CD4-positive, alpha-beta memory T cell (primary cell): ENCODE measurements at places on chromosomes 3 and 15.

- DNase-seq, result no peak
These were observed 53.8 kb downstream of the CDCP1 start for GRCh38 chr3:45092132-45093031.

- DNase-seq, result no peak
These were observed 17.9 kb downstream of the KBTBD13 start for GRCh38 chr15:65094294-65094995.

GRCh38 chr15:54064365-54064764 lies 86.1 kb downstream of the UNC13C start:
- no peak for DNase-seq

- no peak for DNase-seq
These were observed 80.4 kb downstream of the VGLL4 start for GRCh38 chr3:11563159-11563864.

DNA sequence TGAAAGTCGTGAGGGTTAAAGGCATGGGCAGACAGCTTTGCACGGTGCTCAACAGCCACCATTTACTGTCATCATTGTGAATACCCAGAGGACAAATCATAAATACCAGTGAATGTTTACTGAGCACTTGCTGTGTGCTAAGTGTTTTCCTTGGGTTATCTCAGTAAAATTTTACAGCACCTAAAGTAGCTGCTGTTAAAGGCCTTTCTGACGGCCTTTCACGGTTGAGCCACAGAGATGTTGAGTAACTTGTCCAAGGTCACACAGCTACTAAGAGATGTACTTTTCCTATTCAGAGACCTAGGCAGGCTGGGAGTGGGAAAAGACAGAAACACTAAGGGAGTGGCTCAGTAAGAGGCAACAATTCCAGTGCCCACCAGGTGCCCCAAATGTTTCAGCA lies 393 bp upstream of the CPNE9 start:
- DNase-seq, result no peak

DNA sequence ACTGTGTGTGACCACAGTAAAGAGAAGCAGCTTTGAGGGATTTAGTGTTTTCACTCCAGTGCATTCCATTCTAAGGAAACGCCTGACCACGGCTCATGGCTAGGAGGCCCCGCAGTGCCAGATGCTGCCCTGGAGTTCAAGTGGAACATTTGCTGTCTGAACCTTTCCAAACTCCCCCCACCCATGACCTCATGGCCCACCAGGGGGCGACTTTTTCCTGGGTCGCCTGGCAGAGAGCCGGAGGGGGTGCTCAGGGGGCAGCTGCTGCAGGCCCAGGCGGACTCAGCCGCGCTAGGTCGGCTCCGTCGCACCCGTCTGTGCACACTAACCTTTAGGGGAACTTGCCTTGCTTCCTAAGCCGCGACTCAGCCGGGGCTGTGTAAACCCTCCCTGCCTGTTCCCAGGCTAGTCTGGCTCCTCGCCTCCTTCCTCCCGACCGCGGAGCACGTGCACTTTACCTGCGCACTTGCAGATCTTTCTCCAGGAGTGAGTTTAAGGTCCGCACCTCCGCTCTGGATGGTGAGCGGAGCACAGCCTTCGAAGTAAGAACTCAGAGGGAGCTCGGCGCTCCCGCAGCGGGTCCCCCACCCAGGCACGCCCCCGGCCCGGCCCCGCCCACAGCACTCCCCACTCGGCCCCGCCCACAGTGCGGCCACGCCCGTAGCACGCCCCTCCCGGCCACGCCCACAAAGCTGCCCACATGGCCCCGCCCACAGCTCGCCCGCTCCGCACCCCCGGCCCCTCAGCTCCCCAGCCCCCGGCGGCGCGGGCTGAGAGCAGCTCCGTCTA lies at the start of gene OCA2:
OCA2 (minus strand) TSS at position 550 of the 789 bp plus-strand sequence. CDS start 17,441 bp downstream, outside the sequence.
- DNase-seq, result peak; percentile 55

DNA sequence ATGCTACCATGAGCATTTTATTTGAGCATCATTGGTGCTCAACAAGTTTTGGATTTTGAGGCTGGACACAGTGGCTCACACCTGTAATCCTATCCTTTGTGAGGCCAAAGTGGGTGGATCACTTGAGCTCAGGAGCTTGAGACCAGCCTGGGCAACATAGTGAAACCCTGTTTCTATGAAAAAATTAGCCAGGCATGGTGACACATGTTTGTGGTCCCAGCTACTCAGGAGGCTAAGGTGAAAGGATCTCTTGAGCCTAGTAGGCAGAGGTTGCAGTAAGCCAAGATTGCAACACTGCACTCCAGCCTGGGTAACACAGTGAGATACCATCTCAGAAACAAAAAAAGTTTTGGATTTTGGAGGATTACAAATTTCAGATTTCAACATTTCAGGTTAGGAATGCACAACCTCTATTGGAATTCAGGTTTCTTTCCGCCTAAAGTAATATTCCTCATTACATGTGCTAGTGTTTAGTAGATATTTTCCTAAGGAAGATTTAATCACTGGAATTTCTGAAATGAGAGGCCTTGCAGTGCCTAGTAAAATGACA lies 27.6 kb downstream of the CNOT10 start:
- no peak for DNase-seq

DNA sequence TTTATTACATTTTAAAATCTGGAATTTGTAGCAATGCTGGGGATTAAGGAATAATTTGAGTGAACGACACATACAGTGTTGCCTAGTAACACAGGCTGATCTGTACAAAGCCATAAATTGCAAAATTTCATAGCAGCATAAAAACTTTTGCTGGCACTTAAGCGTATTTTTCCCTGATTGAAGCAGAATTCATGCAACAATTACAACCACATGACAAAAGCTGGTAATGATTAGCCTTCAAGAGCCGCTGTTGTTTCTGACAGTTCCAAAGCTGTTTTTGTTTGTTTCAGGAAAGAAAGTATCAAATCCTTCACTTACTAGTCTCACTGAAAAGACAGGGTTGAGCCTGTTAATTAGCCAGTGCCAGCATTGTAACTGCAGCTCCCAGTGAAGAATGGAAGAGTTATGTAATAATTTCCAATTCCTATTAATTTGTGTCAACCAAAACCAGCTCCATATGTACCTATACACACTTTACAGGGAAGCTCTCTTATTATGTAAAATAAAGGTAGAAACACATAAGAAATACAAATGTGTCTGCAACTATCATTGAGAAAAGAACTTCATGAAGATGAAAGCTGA lies 60.7 kb downstream of the AGTR1 start:
- no peak for DNase-seq

DNA sequence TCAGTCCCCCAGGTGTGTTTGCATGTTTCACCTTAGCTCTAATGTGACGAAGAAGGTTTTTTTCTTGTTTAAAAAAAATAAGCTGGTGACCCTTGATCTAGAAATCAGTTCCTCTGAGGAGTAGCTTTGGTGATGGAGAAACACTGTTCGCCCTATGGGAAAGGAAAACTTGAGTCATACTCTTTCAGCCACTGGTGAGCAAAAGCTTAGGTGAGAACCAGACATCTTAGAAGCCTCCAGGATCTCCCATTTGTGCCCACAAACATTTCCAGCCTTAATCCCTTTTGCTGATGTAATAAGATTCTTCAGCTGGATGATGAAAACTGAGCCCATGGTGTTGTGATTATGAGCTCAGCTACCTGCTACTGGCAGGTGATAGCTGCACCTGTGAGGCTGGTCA lies 37.8 kb downstream of the SLC27A2 start:
- DNase-seq, result no peak

GRCh38 chr3:46386205-46386604 lies 15.5 kb downstream of the CCR5 start:
- DNase-seq, result no peak

DNA sequence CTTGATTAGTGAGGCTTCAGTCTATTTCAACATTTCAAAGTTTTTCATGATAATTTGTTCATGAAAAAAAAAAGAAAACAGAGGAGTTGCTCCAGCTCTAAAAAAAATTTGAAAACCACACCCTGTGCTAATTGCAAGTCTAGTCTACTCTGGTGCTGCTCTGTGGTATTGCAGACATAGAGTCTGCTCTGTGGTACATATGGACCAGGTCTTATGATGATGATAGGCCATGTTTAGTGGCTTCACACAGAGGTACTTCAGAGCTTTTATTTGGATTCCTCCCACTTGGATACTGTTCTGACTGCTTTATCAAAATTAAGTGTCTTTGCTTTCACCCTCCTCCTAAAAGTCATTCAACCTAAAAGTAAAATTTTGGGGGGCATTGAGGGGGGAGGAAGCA lies 160.8 kb downstream of the ALCAM start:
- DNase-seq, result no peak

DNA sequence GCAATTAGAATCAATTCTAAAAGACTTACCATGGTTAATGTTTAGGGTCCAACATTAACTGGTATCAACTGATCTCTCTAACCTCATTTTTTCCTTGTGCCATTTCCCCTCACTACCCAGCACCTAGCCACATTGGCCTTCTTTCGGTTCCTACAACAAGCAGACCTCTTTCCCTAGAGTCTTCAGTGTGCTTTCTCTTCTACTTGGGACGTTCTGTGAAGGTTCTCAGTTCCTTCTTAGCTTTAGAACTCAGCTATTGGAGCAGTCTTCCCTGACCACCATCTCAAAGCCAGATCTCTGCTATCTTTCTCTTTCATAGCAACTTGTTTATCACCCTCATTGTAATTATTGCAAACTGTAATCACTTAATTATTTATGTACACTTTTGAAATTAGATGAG lies 31.5 kb upstream of the MINDY4B start:
- no peak for DNase-seq

DNA sequence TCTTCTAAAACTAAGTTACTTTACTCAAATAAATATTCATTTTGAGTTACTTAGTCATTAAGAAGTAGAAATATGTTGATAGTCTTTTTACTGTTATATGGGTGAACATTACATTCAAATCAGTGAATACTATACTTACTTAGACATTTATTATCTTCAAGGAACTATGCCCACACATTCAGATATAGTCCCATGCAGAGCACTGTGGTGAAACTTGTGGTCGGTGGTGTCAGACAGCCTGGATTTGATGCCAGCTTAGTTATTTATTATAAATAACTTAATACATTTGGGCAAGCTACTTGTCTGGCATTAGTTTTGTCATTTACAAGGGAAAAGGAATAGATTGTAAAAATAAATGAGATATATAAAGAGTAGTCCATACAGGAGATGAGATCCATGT lies 149.5 kb downstream of the RAP2B start:
- no peak for DNase-seq

DNA sequence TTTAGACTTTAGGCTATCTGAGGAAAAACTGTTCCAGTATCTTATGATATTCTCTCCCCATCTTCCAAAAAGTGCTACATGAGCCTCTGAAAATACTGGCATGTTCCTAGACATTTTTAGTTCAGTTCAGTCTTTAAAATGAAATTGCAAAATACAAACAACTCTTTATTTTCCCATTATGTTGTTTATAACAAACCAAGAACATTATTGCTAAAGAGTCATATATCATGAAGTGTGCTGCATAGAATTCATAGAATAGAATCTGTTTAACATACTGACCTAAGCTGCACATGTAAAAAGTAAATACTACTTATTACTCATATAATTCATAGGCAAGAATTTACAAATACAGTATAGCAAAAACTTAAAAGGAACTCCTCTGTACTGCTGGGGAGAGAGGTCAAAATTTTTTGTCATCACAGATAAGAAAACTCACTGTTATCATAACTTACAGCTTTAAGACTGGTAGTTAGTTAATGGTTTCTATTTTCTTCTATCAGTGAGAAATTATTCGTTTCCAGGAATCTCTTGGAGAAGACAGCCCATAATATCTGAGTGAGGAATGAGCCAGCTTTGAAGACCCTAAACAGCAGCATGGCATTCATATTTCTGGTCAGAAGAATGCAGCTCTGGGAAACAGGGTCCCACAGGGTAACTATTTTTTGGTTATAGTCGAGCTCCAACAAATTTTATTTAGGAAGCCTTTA lies 32.2 kb downstream of the FILIP1L start:
- DNase-seq, result no peak

- DNase-seq, result no peak
These were observed 60.7 kb downstream of the EXOG start for GRCh38 chr3:38556640-38557358.

DNA sequence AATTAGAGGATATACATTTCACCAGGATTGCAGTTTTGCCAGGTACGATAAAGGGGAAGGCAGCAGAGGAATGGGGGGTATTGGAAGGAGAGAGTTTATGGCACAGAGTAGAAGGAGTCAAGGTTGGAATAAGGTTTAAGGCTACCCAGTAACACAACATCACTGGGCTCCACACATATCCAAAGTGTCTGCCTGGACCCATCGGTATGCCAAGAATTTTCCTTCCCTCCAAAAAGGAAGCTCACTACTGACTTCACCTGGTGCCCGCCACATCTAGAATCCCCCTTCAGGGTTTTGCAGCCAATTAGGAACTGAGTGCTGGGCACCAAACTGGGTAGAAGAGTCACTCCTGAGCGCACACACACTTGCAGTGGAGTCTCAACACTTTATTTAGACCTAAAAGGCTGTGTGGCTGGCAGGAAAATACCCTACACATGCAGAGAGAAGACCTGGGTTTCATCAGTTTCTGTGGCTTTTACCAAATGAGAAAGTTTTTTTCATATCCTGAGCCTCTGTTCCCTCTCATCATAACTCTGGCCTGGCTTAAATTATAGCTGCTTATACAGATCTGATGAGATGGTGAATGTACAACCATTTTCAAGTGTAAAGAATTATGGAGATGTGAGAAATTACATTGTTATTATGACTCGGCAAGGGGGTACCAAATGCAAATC lies 190.8 kb upstream of the LPP start:
- no peak for DNase-seq

- no peak for DNase-seq
These were observed 83.2 kb upstream of the ADAMTSL3 start for GRCh38 chr15:83570756-83571155.

GRCh38 chr3:171445620-171446204 lies 14.5 kb downstream of the TNIK start:
- DNase-seq, result no peak

GRCh38 chr3:159824333-159824732 lies 164.3 kb upstream of the IL12A start:
- no peak for DNase-seq

- DNase-seq, result no peak
These were observed 150.2 kb downstream of the PLCH1 start for GRCh38 chr3:155594526-155595187.

DNA sequence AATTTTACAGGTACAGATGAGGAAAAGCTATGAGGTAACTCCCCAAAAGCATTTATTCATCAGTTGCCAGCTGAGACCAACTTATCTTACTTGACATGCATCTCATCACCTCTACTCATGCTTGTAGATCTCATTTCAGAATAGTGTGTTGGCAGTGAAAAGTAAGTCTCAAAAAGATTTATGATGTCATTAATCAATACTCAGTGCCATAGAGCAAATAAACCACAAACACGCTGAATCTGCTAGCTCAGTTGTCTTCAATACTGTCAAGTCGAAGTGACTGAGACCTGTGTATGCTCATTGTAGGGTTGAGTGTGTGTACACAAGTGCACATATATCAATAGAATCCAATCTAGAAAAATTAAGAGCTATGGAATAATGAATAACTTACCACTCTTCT lies 413.5 kb downstream of the CNTN3 start:
- no peak for DNase-seq

DNA sequence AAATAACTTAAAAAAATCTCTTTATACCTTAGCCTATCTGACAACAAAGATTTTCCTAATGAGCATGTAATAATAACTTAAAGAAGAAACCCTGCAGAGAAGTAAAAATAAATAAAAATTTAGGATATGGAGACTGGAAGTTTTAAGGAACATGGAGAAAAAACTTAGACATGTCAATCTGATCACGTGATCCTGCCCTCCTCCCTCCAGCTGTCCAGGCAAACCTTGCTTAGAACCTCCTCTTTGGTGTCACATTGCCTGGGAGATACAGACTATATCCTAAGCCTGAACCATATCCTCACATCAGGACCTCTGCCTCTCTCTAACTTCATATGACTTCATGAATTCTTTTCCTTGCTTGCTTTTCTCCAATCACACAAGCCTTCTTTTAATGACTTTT lies 275.5 kb downstream of the CNTN3 start:
- DNase-seq, result no peak

- no peak for DNase-seq
These were observed 14.6 kb downstream of the USP3 start for GRCh38 chr15:63519041-63519440.
